Fibroblast of gingiva (primary cell): ENCODE measurements at places on chromosomes 2 and 18.

DNA sequence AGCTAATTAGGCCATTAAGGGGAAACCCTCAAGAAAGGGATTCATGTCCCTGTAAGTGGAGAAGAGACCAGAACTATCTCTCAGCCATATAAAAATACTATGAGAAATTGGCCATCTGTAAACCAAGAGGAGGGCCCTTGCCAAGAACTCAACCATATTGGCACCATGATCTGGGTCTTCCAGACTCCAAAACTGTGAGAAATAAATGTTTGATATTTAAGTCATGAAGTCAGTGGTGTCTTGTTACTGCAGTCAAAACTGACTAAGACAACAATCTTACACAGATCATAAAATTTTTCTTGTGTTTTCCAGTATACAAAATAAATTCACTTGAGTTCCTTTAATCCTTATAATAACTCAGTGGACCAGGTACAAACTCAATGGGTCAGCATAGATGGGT lies 589.8 kb upstream of the CDH2 start:
- DNase-seq: peak; percentile 31

DNA sequence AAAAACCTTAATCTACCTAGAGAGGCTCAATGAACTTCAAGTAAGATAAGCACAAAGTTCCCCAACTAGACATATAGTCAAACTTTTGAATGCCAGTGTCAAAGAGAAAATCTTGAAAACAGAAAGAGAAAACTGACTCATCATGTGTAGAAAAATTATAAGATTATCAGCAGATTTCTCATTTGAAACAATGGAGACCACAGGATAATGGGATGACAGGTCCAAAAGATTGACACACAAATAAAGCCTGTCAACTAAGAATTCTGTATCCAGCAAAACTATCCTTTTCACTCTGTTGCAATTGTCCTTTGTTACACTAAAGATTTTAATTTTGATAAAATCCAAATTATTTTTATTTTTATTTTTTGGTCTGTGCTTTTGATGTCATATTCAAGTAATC lies 61.6 kb downstream of the COPS8 start:
- DNase-seq: no peak

GRCh38 chr2:76283350-76283749 lies 572.6 kb upstream of the GCFC2 start:
- DNase-seq: no peak

GRCh38 chr2:25895610-25896009 lies 17.3 kb upstream of the ASXL2 start:
- DNase-seq: no peak

- peak; percentile 36 for DNase-seq
Measured at GRCh38 chr2:36570416-36570815, 27.6 kb downstream of the FEZ2 start.

DNA sequence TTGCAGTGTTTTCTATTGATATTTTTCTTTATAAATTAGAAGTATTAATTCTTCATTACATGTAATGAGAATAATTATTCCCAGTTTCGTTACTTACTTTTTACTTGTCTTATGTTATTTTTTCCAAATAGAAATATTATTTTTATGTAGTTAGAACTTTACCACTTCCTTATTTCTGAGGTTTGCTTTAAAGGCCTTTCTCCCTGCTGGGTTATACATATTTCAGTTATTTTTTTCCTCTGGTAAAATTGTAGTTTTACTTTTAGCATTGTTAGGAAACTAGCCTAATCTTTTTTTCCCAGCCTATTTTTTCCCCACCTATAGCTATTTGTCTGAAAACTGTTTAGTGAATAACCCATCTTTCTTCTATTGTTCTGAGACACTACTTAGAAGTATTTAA lies 17.1 kb downstream of the RNF144A start:
- DNase-seq: no peak

DNA sequence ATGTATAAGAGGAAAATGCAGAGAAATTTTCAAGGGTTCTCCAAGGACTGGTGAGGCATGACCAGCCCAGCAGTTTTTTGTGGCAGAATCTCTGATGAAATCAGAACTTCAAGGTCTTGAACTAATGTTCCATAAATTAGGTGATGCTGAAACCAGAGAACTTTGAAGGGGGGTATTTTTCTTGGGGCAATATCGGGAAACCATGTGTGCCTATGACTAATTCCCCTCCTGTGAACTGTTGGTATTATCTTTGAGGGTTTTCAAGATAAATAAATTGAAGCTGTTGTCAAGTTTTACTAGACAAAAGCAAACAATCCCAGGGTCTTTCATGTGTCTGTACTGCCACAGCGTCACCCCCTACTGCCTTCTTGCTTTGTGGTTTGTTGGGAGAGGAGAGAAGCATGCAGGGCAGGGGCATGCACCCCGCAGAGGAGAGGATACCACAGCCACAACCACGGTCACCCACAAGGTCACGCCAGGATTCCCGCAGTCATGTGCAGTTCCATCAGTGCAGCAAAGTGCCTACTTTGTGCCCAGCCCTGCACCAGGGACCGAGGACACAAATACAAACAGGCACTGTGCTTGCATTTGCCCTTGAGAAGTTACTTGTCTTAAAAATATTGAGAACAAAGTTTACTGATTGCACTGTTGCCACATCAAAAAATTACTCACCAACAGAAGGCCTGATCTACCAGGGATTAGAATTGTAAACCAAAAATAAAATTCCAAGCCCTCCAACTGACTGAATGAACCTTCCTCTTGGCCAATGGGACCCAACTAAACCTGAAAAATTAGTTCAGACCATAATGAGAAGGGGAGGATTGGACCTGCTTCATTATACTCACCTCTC lies 413.3 kb upstream of the TRIB2 start:
- DNase-seq: peak; percentile 95

DNA sequence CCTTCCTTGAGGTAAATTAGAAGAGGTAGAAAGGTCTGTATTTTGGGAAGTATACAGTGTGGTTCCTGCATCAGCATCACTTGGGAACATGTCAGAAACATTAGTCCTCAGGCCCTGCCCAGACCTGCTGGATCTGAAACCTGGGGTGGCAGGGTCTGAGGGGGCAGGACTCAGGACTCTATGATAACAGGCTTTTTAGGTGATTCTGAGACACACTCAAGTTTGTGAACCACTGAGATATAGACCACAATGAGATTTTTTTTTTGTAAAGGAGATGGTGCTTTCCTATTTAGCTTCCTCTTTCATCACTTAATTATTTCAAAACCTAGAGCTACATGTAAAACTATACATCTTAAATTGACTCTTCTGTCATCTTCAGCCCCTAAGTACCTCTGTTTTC lies 262.7 kb upstream of the SPOPL start:
- DNase-seq: no peak

DNA sequence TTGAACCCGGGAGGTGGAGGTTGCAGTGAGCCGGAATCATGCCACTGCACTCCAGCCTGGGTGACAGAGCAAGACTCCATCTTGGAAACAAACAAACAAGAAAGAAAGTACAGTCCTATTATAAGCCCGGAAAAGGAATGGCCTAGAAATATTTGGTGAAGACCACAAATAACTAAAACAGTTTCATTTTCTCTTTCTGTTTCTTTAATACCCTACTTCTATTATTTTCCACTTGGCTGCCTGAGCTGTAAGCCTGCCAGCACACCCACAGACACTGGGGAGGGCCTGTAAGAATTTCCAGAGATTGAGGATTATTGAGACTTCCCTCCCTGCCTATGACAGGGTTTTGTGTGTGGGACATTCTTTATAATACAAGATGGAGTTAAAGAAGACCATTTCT lies 188.0 kb upstream of the DCC start:
- no peak for DNase-seq

- DNase-seq: no peak
Measured at GRCh38 chr2:183349091-183349490, 224.8 kb downstream of the NUP35 start.

GRCh38 chr2:241575624-241576292 lies 17.2 kb downstream of the BOK start:
- DNase-seq: no peak

DNA sequence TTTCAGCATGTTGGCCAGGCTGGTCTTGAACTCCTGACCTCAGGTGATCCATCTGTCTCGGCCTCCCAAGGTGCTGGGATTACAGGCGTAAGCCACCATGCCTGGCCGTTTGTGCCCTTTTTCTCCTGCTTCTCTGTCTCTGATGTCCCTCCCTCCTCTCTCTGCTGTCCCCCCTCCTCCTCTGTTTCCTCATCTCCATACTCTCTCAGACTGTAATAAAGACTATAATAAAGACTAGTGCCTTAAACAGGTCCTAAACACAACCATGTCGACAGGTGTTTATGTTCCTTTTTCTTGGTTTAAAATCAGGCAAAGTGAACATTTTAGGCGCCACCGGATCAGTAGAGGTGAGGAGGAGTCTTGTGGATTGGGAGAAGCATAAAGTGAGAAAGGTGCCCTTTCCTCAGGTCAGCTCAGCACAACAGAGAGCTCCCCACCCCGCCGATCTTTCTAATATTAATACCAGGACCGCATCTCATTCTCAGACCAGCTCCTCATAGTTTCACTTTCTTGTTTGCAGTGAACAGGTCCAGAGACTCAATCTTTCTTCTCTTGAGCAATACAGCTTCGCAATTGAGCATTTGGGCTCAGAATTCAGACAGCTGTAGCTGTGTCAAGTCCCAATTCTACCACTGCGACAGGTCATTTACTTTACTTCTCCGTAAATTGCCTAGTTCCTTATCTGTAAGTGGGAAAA lies 23.7 kb downstream of the TIMM21 start:
- DNase-seq: no peak

- peak; percentile 49 for DNase-seq
Measured at GRCh38 chr2:10408649-10409579, 39.2 kb downstream of the ODC1 start.

GRCh38 chr2:65751408-65751807 lies 319.0 kb upstream of the SPRED2 start:
- no peak for DNase-seq

DNA sequence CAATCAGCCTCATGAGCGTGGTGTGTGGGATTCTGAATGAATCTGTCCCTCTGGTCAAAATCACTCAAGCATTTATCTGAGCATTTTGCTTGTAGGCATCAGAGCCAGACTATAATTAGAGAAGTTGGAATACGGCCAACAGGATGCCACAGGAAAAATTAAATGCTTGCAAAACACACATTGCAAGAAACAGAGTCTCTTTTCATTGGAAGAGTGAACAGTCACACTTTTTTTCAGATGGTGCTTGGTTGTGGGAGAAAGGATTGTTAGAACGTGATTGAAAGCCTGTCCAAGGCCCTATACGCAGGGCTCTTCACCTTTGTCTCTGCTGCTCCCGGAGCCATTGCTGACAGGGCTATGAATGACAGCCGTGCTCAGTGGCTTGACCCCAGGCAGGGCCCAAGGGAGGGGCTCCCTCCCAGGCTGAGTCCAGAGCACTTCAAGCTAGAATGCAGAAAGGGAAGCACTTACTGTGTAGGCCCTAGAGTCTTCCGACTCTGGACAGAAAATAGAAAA lies 59.8 kb downstream of the SNTG2 start:
- DNase-seq: no peak
